Stimulated activated CD8-positive, alpha-beta memory T cell treated with anti-CD3 and anti-CD28 coated beads, Interleukin-15, amount 100 ng/mL, for 24 hours (primary cell): ENCODE measurements at places on chromosomes 7 and 10.

DNA sequence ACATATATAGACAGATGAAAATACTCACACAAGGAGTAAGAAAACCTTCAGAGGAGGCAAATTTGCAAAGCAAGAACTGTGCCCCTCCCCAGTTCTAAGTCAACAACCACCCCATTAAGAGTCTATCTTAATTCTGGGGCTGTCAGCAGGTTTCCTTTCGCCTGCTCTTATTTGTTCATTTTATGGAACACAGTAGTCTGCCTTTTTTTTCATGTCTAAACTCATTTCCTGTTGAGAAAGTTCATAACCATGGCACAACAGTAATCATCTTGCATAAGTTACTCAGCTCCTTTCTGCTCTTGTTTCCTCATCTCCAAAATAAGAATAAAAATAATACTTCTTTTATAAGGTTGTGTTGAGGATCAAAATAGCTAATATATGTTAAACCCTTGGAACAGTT is 25.8 kb upstream of the AMPH start:
- DNase-seq, result no peak

DNA sequence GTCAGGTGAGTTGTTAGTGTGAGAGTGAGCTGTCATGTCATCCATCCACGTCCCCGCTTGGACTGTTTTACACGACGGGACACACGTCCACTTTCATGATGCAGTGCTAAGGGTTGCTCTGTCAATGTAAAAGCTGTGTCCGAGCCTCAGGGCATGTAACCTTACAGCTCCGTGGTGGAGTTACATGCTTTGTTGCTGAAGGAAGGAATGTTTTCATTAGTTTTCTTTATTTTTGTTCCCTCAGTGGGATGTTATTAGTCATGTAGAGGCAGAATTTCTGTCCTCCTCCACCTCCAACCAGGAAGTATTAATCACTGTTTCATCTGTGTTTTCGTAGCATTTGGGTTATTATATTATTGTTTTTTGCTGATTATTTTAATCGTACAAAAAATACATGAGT is 88.6 kb downstream of the NRG3 start:
- DNase-seq, result no peak

- DNase-seq, result no peak
These were observed 558 bp downstream of the TCTN3 start for GRCh38 chr10:95693071-95693667.

DNA sequence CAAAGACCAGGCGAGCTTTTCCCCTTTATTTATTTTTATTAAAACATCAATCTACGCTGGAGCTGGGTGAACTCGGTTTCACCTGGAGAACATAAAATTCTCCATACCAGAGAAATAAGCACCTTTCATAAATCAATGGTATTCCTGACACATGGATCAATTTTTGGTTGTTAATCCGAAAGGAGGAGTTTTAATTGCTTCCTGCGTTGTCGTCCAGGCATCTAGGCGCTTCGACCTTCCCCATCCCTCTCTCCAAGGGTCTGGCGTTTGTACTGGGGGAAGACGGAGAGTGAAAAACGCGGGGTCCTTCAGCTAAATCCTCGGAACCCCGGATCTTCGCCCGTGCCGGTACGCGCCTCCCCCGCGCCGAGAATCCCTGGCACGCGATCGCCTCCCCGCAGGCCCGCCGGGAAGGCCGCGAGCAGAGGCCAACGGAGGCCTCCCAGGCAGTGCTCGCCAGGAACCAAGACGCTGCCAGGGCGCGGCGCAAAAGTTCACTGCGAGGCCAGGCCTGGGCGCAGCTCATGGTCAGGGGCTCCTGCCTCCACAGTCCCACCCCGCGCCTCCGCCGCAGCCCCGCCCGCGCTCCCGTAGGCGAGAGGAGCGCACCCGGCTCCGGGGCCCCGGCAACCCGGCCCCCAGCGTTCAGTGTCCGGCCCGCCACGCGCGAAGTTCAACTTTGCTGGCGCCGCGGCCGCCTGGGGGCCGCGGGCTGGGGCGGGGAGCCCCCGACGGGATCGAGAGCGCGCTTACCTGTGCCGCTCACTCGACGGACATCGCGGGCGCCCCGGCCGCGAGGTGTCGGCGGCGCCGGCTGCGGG is 8.3 kb upstream of the EBF3 start:
- no peak for DNase-seq

- DNase-seq, result no peak
These were observed 64.9 kb downstream of the PRKG1 start for GRCh38 chr10:51139176-51139575.

GRCh38 chr10:8873310-8873709 is 818.8 kb downstream of the GATA3 start:
- DNase-seq, result no peak

DNA sequence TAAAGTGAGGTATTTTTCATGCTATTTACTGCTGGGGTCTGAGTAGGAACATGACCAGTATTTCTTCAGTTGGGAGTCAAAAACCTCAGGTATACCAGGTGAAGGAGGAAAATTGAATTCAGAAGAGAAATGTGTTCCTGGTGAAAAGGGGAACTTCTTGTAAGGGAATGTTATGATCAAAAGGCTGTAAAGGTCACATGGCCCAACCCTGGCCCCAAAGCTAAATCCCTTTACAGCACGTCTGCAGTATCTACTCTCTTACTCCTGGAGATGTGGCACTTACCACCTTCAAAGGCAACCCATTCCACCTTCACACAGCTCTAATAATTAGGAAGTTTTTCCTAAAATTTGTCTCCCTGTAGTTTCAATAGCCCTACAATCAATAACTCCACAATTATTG is 15.2 kb downstream of the PIK3AP1 start:
- no peak for DNase-seq

DNA sequence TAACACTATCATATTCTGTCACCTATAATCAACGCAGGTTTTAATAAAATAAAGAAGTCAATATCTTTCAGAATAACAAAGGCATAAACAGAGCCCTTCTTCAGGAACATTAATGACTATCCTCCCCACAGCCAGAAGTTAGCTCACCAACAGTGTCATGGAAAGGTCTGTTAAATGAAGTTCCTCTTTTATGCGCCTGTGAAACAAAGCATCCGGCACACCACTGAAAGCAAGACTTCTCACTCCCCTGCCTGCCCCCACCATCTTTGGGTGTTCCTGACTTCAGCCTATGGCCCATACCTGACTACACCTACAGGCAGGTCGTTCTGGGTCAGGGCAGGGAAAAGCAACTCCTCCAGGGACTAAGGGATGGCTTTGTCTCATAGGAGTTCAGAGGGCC is 205.4 kb downstream of the FANK1 start:
- no peak for DNase-seq

DNA sequence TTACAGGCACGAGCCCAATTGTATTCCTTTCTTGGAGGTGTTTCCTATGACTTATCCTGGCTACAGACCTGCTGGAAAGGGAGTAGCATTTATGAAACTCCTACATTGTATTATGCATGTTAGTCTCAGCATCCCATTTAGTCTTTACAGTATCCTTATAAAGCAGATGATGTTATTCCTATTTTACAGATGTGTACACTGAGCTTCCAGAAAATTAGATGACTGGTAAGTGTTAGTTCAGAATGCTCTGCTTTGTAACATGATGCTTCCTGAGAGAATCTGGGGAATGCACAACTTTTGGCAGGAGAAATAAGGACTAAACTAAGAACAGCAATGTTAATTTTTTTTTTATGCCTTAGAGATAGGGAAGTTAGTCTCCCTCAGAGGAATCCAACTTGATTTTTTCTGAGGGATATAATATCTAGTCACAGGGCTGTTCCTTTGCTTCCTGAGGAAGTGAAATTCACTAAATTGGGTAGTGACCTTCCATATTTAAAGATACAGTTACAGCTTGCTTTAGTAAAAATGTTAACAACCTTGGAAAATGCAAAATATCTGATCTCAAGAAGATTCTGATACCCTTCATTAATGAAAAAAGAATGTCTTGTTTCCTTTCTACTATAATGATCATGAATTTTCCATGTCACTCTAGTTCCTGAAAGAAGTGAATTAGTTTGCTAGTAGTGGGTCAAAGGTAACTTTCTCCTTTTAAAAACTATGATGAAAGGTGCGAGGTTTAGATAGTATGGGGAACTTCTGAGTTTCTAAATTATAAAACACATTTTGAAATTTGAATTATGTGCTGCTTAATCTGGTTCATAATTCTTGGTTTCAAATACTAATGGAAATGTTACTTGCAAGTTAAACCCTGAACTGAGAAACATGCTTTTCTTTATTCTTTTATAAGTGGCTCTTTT is 194.0 kb upstream of the PRPS1L1 start:
- DNase-seq, result no peak

- no peak for DNase-seq
These were observed 179.0 kb downstream of the DIP2C start for GRCh38 chr10:510415-510881.

DNA sequence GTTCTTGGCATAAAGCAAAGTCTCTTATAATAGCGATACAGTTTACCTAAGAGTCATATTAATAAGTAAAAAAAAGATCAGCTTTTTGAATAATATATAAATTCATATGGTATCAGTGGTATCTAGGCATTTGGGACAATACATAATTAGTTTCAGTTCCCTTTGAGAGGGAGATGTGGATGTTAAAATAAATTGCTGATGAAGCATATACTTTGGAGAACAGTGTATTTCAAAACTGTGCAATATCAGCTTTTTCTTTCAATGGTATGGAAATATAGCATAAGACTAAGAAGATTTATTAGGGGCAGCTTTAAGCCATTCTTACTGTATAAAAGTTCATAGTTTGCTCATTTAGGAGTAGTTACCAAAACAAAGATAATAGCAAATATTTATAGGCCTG is 35.5 kb downstream of the MDFIC start:
- no peak for DNase-seq
